Activated CD8-positive, alpha-beta memory T cell treated with anti-CD3 and anti-CD28 coated beads for 48 hours (primary cell): ENCODE measurements at places on chromosomes 1 and 21.

DNA sequence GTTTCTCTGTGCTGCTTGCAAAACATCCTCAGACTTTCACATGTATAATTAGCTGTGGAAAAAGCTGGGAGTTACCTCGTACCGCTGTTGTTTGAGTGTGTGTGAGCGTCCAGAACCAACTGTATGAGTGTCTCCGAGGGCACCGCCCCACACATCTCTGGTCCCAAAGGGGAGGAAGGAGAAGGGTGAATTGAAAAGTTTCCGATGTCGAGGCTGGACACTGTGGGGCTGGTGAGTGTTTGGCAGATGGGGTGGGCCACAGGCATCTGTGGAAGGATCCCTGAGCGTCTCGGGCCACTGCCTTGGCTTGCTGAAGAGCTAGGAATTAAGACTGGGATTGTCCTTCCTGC is 1.2 kb downstream of the ATP2B4 start:
- DNase-seq: no peak

DNA sequence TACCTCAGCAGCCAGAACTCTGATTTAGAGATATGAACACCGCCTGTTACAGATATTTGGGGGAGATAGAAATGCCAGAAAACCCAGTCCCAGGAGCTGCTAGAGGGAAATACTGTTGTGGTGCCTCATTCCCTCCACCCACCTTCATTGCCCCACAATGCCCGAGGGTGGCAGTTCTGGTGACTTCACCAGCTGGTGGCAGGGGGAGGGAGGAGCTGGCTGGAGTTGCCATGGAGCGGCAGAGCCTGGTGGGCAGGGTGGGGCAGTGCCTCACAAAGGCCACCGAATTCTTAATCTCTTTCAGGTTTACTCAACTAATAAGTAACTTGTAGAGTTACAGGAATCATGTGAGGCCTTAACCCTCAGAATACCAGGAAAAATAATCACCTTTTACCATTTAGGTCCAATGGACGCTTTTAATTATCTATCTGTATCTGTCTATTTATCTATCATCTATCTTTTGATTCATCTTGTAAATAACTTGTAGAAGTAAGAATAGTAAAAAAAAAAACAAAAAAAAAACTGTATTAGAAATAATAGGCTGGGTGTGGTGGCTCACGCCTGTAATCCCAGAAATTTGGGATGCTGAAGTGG is 11.7 kb upstream of the S100A11 start:
- DNase-seq: peak; percentile 48

GRCh38 chr1:180954801-180955165 is 42.1 kb downstream of the KIAA1614 start:
- no peak for DNase-seq

- DNase-seq: no peak
Observed at GRCh38 chr1:211340622-211341507, 14.2 kb downstream of the TRAF5 start.

DNA sequence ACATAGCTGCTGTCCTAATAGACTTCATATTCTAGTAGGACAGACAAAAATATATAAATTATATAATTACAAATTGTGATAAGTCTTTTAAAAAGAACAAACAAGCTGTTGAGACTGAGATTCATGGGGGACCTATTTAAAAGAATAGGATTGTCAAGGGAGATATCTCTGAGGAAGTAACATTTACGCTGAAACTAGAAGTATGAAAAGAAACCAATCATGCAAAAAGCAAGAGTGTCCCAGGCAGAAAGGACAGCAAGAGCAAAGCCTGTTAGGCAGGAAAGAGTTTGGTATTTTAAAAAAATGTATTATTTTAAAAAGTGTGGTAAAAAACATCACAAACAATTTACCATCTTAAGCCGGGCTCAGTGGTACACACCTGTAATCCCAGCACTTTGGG is 9.1 kb upstream of the METTL13 start:
- no peak for DNase-seq

DNA sequence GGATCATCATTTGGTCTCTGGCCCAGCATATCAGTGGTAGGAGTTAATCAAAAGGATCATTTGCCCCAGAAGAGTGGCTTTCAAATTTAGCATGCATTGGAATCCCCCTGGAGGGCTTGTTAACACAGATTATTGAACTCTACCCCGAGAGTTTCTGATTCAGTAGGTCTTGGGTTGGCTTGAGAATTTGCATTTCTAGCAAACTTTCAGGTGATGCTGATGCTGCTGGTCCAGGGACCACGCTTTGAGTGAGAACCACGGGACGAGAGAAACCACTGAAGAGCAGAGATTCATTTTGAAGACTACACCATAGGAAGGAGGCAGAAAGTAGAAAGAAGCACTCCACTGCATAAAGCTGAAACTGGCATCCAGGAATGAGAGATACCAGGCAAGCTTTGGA is 81.3 kb upstream of the DUSP10 start:
- DNase-seq: no peak

DNA sequence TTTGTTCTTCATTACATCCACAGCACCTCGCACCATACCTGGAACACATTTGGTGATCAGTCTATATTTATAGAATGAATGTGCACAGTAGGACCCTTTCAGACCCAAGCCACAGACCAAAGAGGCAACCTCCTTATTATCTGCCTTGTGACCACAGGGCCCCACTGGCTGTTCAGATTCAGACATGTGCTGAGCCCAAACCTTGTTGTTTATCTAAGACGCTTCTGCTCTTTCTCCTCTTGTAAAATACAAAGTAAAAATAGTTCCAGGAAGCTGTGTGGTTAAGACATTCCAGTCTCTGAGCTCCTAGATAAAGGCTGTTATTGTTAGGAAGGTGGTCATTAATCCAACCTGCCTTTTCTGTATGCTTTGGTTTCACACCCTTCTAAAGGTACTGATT is 3.6 kb upstream of the SCMH1 start:
- DNase-seq: no peak

DNA sequence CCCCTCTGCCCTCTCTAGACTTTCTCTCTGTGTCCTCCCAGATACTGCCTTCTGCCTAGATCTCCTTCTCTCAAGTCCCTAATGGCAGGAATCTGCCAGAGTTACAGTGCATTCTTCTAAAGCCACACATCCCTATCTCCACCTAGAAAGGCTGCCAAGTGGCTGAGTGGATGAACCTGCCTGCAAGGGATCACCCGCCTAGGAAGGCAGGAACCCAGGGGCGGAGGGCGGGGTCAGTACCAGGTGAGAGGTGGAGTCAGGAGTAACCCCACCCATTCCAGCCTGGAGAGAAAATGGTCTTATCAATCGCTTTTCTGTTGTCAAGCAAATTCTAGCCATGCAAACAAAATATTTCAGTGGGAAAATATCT is 60.8 kb downstream of the BCAR3 start:
- no peak for DNase-seq
